ENCODE measurements at places on chromosomes 6 and 20. TPM values are rescaled to one million over a fixed set of nuclear protein-coding genes. Genes with fewer than 3 reads are reported as not detected.

The TOX2 gene
- 1.9 TPM for total RNA-seq

The PSMF1 gene
- total RNA-seq, result 97.3 TPM

The TSHZ2 gene
- 0.23 TPM for total RNA-seq

The ZSCAN23 gene
- total RNA-seq, result 9.0 TPM

The BPIFA2 gene
- total RNA-seq, result not detected

The BMP7 gene
- total RNA-seq, result 40.7 TPM

The FLOT1 gene
- total RNA-seq, result 121 TPM

GRCh38 chr6:36847991-36848390, 8.7 kb upstream of the CPNE5 start:
- no peak for DNase-seq

GRCh38 chr20:382291-383115, 1.9 kb downstream of the TRIB3 start:
- no peak for DNase-seq

DNA sequence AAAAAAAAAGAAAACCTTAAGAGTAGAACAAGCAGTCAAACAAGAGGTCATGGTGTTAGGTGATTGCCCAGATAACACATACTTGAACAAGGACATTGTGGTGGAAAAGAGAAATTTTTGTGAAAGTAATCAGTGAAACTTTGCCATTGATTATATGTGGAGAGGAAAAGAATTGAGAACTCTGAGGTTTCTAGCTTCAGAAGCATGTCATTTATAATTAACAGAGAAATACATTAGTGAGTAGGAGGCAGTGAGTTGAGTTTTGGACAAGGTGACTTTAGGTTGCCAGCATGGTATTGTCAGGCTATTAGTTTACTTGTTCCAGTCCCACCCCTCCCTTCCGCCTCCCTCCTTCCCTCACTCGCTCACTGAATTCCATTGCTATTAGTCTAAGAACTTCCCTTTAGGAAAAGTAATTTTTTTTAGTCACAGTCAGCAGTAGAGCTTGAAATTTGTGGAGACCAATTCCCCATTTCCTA, 17.2 kb downstream of the TAB2 start:
- no peak for DNase-seq

DNA sequence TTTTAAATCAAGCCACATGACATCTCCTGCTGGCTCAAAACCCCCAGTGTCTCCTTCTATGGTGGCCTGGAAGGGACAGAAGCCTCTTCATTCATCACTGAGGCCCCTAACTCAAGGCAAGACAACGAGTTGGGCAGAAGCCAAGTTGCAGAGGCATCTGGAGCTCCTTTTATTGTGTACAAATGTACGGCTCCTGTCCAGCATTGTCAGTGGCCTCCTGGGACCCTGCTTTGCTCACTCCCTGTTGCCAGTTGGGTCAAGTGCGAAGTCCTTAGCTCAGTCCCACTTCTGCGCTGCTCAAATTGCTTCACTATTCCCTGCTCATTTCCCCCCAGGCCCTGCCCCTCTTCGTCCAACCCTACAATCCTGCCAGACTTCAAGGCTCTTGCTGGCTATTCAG, 181.2 kb upstream of the PMEPA1 start:
- no peak for DNase-seq

GRCh38 chr6:107737397-107737793, 86.7 kb downstream of the SCML4 start:
- no peak for DNase-seq

- no peak for DNase-seq
Measured at GRCh38 chr6:75142721-75143120, 63.1 kb downstream of the COL12A1 start.

DNA sequence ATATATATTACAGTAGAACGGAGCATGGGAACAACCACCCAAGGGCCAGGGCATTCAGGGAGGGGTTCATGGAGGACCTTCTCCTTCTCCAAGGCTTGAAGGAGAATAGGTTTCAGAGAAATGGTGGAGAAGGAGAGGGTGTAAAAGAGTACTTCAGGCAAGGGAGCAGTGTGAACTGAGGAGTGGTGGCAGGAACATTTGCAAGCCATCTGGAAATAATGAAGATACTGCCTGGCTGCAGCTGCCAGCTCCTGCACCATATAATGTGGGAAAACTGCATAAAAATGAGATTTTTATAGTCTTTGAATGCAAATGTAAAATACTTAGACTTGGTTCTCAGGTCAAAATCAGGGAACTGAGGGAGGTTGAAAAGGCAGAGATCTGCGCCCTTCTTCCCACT, 9.6 kb upstream of the DEFB121 start:
- DNase-seq, result no peak

DNA sequence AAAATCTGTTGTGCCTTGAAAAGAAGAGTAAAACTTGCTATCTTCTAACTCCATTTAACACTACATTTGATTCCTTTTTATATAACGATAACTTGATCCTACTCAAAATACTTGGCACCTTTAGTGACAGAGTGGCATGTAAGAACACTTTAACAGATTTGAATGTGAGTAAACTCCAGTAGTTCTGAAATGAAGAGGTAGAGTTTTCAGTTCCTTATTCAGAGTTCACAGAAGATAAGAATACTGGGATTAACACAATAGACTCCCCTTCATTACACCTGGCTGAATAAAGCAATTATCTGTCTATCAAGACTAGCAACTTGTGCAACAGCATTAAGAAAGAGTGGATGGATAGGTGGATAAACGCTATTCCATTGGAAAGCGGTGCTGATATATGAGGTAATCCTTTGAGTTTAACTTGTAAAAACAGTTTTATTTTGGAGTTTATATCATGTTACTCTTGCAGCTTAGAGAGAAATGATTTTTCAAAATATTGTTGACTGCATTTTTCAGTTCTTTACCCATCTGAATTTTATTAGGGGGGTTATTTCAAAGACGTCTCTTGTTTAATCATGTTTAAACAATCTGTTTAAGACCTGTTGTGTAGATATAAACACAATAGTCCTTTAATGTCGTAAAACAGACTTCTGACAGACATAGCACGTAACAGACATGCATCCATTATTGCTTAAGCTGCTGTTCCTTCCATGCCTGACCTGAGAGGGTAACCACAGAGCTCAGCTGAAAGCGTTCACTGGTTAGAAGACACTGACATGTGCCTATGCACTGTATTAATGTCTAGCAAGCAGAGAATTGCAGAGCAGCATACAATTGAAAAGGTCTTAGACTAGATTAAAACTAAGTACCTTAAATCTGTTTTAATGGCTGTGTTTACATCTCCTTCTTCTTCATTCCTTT, 102.4 kb upstream of the SUPT3H start:
- DNase-seq, result no peak

DNA sequence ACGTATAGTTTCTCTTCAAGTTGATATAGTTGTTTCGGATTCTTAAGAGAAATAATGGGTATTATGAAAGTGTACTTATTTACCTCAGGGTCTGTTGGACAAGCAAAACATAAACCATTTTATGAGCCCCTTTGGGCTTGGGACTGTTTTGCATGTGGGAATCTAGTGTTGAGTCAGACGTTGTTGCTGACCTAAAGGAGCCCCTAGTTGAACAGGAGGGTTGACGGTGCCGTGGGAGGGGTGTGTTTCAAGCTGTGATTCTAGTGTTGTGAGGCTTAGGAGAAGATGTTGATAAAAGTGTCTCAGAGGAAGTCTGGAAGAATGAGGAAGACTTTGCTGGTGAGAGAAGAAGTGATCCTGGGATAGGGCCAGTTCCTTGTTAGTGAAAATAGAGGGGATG, 140.0 kb downstream of the ARID1B start:
- no peak for DNase-seq
